ENCODE measurements at places on chromosomes 1 and 21. TPM values are rescaled to one million over a fixed set of nuclear protein-coding genes. Genes with fewer than 3 reads are reported as not detected.

The TMEM50A gene
- 97.1 TPM for total RNA-seq

The PLA2G2F gene
- total RNA-seq = not detected

GRCh38 chr21:26236281-26236680 lies 65.7 kb upstream of the APP start:
- DNase-seq = no peak

DNA sequence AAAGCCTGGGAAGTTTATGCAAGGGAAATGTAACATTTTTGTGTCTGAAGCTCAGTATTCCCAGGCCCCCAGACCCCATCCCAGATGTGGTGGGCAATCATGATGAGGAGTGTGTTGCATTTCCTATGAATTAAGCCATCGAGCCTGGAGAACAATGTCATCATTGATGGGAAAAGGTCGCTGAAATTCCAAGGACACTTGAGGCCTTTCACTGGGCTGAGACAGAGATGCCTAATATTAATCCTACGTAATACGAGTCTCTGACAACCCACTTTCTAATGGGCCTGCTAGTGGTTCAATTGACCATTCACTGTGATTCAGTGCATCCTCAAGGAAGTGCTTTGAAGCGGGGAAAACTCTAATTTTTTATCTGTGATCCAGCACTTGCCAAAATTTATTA lies 291.6 kb downstream of the PLPP3 start:
- DNase-seq = no peak

GRCh38 chr1:112544751-112545150 lies 36.0 kb downstream of the WNT2B start:
- no peak for DNase-seq

DNA sequence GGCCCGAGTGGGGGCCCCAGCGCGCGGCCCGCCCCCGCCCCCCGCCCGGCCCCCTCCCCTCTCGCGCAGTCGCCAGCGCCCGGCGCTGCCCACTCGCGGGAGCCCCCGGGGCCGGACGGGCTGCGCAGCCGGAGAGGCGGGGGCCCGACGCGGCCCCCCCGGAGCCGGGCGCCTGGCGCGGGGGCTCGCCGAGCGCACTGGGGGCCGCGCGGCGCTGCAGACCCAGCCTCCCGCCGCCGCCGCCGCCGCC lies 146 bp upstream of the ZNF362 start:
- DNase-seq = no peak

DNA sequence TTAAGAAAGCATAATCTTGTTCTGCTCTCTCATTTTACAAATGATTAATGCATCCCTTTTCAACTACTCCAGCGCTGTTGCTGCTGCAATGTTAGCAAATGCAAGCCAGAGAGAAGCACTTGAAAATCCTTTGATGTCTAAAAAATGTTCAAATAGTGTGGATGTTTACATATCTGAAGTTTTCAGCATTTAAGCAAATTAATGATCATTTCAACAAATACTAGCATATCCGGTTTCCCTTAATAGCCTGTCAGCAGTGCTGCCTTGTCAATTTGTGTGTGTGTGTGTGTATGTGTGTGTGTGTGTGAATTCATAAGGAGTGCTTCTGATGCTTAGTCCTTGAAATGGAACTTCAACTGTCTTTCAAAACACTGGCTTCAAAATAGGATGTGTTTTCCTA lies 48.1 kb upstream of the WNT2B start:
- no peak for DNase-seq

- DNase-seq = peak; percentile 50
Observed at GRCh38 chr1:177124577-177125278, 39.8 kb downstream of the ASTN1 start.

GRCh38 chr1:36384542-36385409 lies 948 bp downstream of the STK40 start:
- no peak for DNase-seq

DNA sequence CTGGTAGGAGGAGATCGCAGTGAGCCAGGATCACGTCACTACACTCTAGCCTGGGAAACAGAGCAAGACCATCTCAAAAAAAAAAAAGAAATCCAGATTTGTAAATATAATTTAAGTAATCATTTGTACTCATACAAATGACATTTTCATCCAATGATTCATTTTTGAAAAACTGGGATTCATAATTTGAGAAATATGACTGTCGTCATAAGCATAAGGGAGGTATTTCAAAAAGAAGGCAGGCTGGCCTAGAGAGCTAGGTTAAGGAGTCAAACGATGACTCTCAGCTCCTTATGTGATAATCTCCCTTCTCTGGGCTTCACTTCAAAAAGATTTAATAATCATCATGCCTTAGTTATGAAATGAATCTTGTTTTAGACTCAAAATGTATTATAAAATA lies 2.3 kb downstream of the GART start:
- no peak for DNase-seq

- no peak for DNase-seq
Observed at GRCh38 chr1:46065405-46065804, 67.0 kb downstream of the PIK3R3 start.

The ALG6 gene
- 5.0 TPM for total RNA-seq

All from esophagus muscularis mucosa (tissue), 4 donors.